ENCODE measurements at places on chromosomes 7 and 10. TPM values are rescaled to one million over a fixed set of nuclear protein-coding genes. Genes with fewer than 3 reads are reported as not detected.

The TACC2 gene
- 64.2 TPM for total RNA-seq

The FZD1 gene
- total RNA-seq: 19.4 TPM

The TMEM130 gene
- total RNA-seq: 1.5 TPM

The C10orf90 gene
- total RNA-seq: not detected

The NODAL gene
- not detected for total RNA-seq

The CDH23 gene
- total RNA-seq: not detected

The HOXA11 gene
- not detected for total RNA-seq

The SUFU gene
- total RNA-seq: 16.4 TPM

- no peak for DNase-seq
Observed at GRCh38 chr10:31607481-31607880, 288.5 kb downstream of the ZEB1 start.

GRCh38 chr7:106568680-106569499, 92.1 kb downstream of the CCDC71L start:
- DNase-seq: no peak

- peak; percentile 92 for DNase-seq
Observed at GRCh38 chr7:83677180-83677866, 28.4 kb upstream of the SEMA3E start.

DNA sequence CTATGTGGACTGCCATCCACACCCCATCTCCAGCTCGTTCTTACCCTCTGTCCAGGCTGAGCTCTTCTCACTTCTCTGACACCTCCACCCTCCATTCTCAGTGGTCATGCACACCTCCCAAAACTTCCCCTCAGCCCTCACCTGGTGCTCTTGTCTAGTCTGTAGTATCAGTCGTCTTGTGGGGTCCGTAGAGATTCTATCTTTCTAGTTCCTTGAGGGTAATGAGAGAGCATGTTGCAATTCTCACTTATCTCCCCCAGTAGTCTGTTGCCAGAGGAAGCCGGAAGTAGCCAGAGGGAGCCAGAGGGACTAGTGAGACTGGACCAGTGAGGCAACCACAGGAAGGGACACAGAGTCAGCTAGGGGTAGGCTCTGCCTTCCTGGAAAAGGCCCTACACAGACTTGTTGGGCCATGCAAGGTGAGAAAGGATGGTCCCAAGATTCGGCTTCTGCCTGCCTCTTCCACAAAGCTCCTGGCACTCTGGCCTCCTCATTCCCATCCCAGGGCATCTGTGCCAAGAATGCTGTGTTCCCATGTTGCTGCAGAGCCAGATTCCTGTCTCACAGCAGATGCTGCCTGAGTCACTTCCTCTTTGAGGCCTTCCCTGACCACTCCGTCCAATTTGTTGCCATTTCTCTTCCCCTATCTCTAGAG, 50.6 kb upstream of the DUSP5 start:
- no peak for DNase-seq

DNA sequence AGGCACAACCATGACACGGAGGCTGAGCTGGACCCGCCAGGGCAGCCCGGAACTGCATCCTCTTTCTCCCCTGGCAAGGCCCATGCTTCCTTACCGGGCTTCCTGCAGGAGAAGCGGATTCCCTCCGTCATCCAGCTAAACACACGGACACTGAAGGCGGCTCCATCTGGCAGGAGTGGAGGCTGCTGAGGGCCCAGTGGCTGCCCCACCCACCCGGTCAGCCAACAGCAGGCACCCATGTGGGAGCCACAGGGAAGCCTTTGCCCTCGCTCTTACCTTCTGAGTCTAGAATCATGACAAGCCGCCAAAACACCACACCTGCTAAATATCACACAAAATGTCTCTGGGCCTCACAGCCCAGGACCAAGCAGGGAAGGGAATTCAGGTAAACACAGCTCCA, 321.6 kb upstream of the RNF32 start:
- DNase-seq: no peak

DNA sequence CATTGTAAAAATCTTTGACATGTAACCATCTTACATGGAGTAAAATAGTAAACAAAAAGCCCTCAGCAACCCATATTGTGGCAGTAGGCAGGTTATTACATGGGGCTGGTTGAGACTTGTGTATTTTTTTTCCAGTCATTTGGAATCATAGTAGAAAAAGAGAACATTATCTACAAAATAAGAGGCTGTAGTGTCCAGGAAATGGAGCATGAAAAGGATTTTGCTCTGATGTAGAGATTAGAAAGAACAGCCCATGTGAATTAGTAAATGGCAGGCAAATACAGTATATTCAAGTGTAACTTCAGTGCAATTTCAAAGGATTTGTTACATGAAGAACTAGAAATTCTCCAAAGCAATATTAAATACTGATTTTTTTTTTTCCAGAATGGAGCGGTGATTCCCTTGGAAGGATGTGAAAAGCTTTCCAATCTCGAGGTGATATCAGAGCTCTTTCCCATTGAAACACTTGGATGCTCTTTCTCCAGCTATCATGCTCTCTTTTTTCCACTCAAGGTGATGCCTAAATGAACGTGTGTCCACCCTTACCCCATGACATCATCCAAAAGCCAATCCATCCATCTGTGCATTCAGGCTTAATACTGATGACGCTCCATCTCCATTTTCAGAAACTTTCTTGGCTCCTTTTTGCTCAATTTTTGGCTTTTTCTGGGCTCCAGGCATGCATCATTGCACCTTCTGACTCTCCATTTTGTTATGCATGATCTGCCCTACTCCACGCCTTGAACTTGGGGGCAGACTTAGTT, 1034.7 kb downstream of the TYW1 start:
- no peak for DNase-seq

- DNase-seq: no peak
Observed at GRCh38 chr7:46791188-46791587, 790.7 kb downstream of the TNS3 start.

- DNase-seq: no peak
Observed at GRCh38 chr7:15848901-15849300, 162.4 kb upstream of the MEOX2 start.

DNA sequence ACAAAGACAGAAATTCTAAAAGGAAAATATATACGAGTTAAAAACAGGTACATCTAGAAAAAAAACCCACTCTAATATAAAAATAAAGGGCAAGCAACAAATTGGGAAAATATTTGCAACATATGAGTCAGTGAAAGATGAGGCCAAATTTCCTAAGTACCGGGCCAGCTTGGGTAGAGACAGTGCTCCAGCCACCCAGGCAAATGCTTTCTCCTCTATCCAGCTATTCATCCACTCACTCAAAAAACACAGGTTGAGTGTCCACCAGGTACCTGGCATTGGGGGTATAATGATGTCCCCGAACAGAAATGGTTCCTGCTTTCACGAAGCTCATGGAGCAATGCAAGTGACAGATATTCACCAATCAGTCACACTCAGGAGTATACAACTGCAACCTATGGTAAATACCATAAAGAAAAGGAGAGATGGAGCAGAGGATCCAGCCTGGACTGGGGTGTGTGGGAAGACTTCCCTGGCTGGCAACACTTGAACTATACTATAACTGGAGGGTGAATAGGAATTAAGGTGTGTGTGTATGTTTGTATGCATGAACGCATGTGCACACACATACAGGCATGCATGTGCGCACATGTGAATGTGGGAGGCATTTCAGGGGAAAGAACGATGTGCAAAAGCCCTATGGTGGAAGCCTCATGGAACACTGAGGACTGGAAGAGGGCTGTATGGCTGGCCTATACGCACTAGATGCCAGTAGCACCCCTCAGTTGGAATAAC, 2.3 kb downstream of the ARHGAP22 start:
- DNase-seq: peak; percentile 17

DNA sequence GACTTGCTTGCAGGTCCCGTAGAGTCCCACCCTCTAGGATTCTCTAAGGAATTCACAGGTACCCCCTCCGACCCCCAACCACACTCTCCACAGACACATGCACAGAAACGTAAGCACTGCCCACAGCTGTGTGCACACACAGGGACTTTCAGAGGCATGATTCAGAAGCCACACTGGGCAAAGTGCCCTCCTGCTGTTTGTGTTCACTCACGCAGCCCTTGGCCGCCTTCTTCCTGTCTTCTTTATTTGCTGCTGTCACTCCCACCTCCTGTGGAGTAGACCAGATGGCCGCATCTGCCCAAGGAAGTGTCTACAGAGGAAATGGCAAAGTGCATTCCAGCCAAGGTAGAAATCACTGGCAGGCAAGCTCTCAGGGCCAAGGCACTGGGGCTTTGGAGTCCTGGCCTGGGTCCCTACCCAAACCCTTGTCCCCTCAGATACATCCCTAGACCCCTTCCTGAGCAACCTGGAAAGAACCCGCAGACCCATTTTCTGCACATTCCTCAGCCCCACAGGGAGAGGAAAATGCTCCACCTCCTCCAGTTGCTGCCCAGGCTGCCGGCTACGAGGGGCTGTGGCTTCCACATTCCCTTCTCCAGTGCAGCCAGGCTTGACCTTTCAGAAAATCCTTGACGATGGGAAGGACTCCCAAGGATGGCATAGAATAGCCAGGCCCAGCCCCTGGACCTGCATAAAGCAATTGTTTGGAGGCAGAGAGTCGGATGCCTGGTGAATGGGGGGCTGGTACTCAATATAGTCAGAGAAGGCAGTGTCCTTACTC, 21.6 kb upstream of the GIMAP8 start:
- DNase-seq: peak; percentile 85

GRCh38 chr10:99768556-99768955, 13.9 kb upstream of the ABCC2 start:
- DNase-seq: no peak

- DNase-seq: no peak
Observed at GRCh38 chr7:142152076-142152475, 40.6 kb downstream of the MGAM2 start.

GRCh38 chr10:13453896-13454295, 74.9 kb downstream of the BEND7 start:
- no peak for DNase-seq

- DNase-seq: no peak
Observed at GRCh38 chr7:78607099-78607498, 808.5 kb downstream of the PHTF2 start.

DNA sequence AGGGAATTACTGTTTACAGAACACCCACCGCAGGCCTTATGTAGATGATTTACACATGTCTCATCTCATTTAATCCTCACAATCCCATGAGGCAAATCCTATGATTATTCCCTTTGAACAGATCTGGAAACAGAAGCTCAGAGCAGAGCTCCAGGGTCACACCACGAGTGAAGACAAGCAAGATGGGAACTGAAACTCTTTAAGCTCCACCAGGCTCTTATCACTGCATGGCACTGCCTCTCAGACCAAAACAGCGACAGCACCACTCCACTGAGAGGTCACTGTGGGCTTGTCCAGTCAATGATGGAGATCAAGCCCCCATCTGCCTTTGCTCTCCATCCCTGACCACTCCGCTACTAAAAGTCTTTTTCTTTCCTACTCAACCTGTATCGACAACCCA, 5.9 kb downstream of the GRID1 start:
- no peak for DNase-seq

GRCh38 chr7:1679326-1679965, 9.4 kb downstream of the ELFN1 start:
- peak; percentile 79 for DNase-seq

- no peak for DNase-seq
Observed at GRCh38 chr10:12400266-12400931, 51.1 kb downstream of the CAMK1D start.

DNA sequence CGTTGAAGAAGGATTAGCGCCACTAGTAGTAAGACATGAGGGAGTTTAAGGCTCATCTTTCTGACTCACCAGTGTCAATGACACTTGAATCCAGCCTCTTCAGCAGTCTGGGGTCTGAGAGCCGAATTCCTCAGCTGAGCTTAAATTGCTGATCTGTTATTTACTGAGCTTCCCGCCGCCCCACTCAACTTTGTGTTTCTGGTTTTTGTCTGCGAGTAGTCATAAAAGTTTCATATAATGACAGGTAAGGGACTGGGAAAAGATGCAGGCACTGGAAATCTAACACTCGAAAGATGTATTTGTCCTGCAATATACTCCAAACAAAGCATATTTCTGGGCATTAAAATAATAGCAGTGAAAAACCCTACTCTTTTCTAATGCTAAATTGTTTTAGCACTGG, 51.2 kb upstream of the RELN start:
- no peak for DNase-seq
